ENCODE measurements at places on chromosomes 1 and 21.

GRCh38 chr21:43323244-43324005 lies 103.5 kb downstream of the SIK1 start:
- H3K27ac ChIP-seq = no peak overlapping the region
- H3K36me3 ChIP-seq = no peaks in the 10 kb centered on the region
- DNase-seq = no peak
- H3K27me3 ChIP-seq = no peaks in the 10 kb centered on the region
- H3K4me3 ChIP-seq = no peak overlapping the region

DNA sequence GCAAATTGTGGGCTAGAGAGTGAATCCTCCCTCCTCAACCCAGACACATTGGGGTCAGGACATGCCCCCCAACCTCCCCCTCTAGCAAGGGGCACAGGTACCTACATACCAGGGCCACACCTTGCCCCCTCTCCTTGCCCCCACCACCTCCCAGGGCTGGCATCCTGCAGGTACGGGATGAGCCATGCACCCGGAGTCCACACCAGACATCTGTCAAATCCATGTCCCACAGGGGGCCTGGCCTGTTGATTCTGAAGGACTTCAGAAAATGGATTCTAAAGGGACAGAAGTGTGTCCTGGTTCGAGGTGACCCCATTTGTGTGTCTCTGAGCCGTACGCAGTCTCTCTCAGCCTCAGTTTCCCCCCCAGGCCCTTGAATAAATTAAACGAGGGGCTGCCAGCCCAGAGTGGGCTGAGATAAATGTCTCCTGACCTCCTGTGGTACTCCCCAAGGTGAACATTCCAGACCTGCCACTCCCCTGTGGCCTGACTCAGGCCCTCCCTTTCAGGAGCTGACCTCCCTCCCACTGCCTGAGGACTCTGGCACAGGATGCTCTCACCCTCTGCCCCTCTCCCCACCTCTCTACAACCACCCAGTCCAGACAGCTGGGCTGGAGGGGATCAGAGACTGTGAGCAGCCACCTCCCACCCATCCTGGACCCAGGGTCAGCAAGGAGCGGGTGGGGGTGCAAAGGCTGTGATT lies 94.5 kb downstream of the EPHB2 start:
- H3K4me1 ChIP-seq = no peaks in the 10 kb centered on the region
- no peaks in the 10 kb centered on the region for H3K27me3 ChIP-seq
- H3K27ac ChIP-seq = no peak overlapping the region
- DNase-seq = no peak

DNA sequence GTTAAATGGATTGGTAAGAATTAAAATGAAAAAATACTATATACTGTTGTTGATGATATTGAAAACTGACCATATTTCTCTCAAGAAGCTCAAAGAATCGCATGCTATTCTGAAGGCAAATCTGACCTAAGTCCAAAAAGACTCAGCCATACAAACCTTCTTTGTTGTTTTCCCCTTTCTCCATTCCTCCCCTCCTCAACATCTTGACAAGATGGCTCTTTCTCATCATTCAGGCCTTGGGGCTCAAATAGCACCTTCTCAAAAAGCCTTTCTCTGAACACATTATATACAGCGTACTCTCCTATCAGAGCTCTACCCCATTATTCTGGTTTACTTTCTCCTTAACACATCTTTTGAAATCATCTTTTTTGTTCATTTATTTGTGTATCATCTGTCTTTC lies 17.2 kb downstream of the COLGALT2 start:
- H3K27ac ChIP-seq = no peak overlapping the region
- DNase-seq = no peak
- H3K27me3 ChIP-seq = no peaks in the 10 kb centered on the region
- no peaks in the 10 kb centered on the region for H3K36me3 ChIP-seq
- H3K4me1 ChIP-seq = no peaks in the 10 kb centered on the region
- H3K4me3 ChIP-seq = no peak overlapping the region

- DNase-seq = no peak
- no peak overlapping the region for H3K4me3 ChIP-seq
Observed at GRCh38 chr1:227213426-227213825, 104.9 kb downstream of the CDC42BPA start.

GRCh38 chr21:29638138-29638537 lies 301.7 kb downstream of the GRIK1 start:
- no peak overlapping the region for H3K4me3 ChIP-seq
- DNase-seq = no peak
- H3K4me1 ChIP-seq = no peaks in the 10 kb centered on the region
- H3K27me3 ChIP-seq = no peaks in the 10 kb centered on the region
- no peaks in the 10 kb centered on the region for H3K36me3 ChIP-seq
- H3K27ac ChIP-seq = no peak overlapping the region

- H3K36me3 ChIP-seq = peaks cover 5% of the 10 kb centered on the region
- no peak overlapping the region for H3K27ac ChIP-seq
- H3K4me1 ChIP-seq = no peaks in the 10 kb centered on the region
- H3K27me3 ChIP-seq = no peaks in the 10 kb centered on the region
- DNase-seq = no peak
- no peak overlapping the region for H3K4me3 ChIP-seq
Observed at GRCh38 chr1:35857830-35858229, 25.2 kb upstream of the AGO1 start.

Data from CD8-positive, alpha-beta memory T cell (primary cell).